ENCODE measurements at places on chromosomes 3 and 15. TPM values are rescaled to one million over a fixed set of nuclear protein-coding genes. Genes with fewer than 3 reads are reported as not detected.

- DNase-seq = no peak
Observed at GRCh38 chr3:36591959-36592358, 172.4 kb downstream of the DCLK3 start.

GRCh38 chr3:5442106-5442785 is 254.7 kb downstream of the EDEM1 start:
- DNase-seq = no peak

- peak; percentile 21 for DNase-seq
Observed at GRCh38 chr3:12180218-12180617, 21.5 kb upstream of the TIMP4 start.

GRCh38 chr3:117400303-117400702 is 690.7 kb downstream of the TUSC7 start:
- no peak for DNase-seq

- no peak for DNase-seq
Observed at GRCh38 chr15:40226736-40227135, 12.1 kb upstream of the PAK6 start.

- no peak for DNase-seq
Observed at GRCh38 chr15:81880314-81880713, 165.5 kb downstream of the MEX3B start.

- DNase-seq = no peak
Observed at GRCh38 chr3:49845694-49846093, 10.7 kb downstream of the TRAIP start.

Gene DLL4
- 0.56 TPM for total RNA-seq

Gene DCP1A
- total RNA-seq = 15.6 TPM

Gene CSPG5
- total RNA-seq = 3.8 TPM

Gene SAXO2
- total RNA-seq = 0.43 TPM

Gene DAZL
- total RNA-seq = not detected
